ENCODE measurements at places on chromosomes 2 and 18.
A peak's percentile ranks its signal among the peaks of the same experiment; 100 is the strongest.

GRCh38 chr18:39062426-39062825, 1496.8 kb upstream of the CELF4 start:
- DNase-seq, result no peak

GRCh38 chr2:11980809-11981208, 234.4 kb downstream of the LPIN1 start:
- no peak for DNase-seq

- DNase-seq, result no peak
These were observed 219.8 kb downstream of the GLI2 start for GRCh38 chr2:120955427-120955826.

DNA sequence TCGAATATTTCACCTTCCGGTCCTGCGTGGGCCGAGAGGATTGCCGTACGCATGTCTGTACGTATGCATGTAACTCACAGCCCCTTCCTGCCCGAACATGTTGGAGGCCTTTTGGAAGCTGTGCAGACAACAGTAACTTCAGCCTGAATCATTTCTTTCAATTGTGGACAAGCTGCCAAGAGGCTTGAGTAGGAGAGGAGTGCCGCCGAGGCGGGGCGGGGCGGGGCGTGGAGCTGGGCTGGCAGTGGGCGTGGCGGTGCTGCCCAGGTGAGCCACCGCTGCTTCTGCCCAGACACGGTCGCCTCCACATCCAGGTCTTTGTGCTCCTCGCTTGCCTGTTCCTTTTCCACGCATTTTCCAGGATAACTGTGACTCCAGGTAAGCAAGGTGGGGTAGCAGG, at the start of gene SERPINB5:
Gene SERPINB5 (plus strand): TSS at position 291 of the 400 bp plus-strand sequence. CDS start 7,471 bp downstream, outside the sequence.
- DNase-seq, result peak; percentile 52

- no peak for DNase-seq
These were observed 344.9 kb downstream of the TSN start for GRCh38 chr2:122100346-122100745.

DNA sequence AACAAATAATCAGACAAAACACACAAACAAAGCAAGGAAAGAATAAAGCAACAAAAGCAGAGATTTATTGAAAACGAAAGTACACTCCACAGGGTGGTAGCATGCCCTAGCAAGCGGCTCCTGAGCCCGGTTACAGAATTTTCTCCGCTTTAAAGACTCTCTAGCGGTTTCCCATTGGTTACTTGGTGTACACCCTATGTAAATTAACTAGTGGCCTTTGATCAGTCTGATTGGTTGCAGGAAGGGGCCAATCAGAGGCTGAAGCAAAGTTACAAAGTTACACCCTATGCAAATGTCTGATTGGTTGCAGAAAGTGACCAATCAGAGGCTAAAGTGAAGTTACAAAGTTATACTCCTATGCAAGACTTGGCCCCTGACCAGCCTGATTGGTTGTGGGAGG, 242.9 kb downstream of the LDLRAD4 start:
- DNase-seq, result no peak

- DNase-seq, result no peak
These were observed 21.0 kb upstream of the ZBTB7C start for GRCh38 chr18:48430150-48430549.

GRCh38 chr2:27773959-27774358, 2.4 kb downstream of the MRPL33 start:
- no peak for DNase-seq

Data from NCI-H774 (cell line).